ENCODE measurements at places on chromosomes 13 and 19.

GRCh38 chr19:18086590-18087138, at the start of gene IL12RB1:
IL12RB1 (minus strand) TSS chr19:18086934; CDS start chr19:18086823, 111 bp downstream.
- no peaks in the 10 kb centered on the region for H3K36me3 ChIP-seq
- no peak for DNase-seq
- peaks cover 6% of the 10 kb centered on the region for H3K4me1 ChIP-seq
- peak within 1 kb of the TSS; percentile 24 for H3K4me3 ChIP-seq
- no peaks in the 10 kb centered on the region for H3K27me3 ChIP-seq
- no peak within 1 kb of the TSS for H3K27ac ChIP-seq

GRCh38 chr13:50700664-50701305, 142.7 kb downstream of the DLEU7 start:
- H3K4me1 ChIP-seq: peaks cover 9% of the 10 kb centered on the region
- no peak overlapping the region for H3K4me3 ChIP-seq
- H3K27ac ChIP-seq: no peak overlapping the region
- DNase-seq: no peak

GRCh38 chr13:87986639-87987250, 315.6 kb downstream of the SLITRK5 start:
- no peak overlapping the region for H3K4me3 ChIP-seq
- no peaks in the 10 kb centered on the region for H3K36me3 ChIP-seq
- H3K4me1 ChIP-seq: no peaks in the 10 kb centered on the region
- DNase-seq: no peak
- no peaks in the 10 kb centered on the region for H3K27me3 ChIP-seq

GRCh38 chr19:55857149-55857548, 20.8 kb downstream of the NLRP4 start:
- no peaks in the 10 kb centered on the region for H3K27me3 ChIP-seq
- H3K36me3 ChIP-seq: no peaks in the 10 kb centered on the region
- H3K4me1 ChIP-seq: no peaks in the 10 kb centered on the region
- no peak overlapping the region for H3K27ac ChIP-seq
- no peak for DNase-seq
- no peak overlapping the region for H3K4me3 ChIP-seq

DNA sequence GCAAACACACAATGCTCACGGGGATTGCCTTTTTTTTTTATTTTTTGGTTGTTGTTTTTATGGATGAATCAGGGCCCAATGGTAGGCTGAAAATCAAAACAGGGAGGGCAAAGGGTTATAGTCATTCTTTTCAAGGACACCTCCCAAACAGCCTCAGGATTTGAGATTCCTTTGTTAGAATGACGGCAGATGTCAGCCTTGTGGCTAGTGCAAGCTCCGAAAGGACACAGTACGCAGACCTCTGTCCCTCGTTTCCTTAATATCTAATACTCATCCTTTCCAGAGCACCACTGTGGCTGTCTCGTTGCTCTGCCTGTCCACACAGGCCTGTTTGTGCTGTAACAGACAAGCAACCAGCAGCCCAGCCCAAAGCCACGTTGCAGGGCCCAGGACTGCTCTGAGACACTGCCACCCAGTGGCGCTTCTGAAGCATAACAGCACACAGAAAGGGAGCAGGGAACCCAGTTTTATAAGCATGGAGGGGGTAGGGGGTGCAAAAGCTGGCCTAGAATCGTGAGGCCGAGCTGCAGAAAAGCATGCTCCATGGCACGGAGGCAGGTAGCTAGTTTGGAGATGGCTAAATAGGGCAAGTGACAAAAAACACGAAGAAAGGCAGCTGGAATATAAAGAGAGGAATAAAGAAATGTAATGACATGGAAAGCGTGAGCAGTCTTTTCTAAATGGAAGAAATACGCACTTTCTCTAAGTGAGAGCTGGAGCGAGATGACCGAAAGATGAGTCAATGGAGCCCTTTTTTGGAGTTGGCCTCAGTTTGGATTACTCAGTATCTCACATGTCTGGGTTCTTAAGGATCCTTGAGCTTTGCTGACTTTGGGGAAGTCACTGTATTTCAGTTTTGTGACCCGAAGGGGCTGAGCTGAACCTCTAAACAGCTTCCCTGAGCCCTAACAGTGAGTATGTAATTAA, 40.7 kb upstream of the MEDAG start:
- peak overlapping the region; percentile 87 for H3K27ac ChIP-seq
- no peaks in the 10 kb centered on the region for H3K27me3 ChIP-seq
- no peak overlapping the region for H3K4me3 ChIP-seq

DNA sequence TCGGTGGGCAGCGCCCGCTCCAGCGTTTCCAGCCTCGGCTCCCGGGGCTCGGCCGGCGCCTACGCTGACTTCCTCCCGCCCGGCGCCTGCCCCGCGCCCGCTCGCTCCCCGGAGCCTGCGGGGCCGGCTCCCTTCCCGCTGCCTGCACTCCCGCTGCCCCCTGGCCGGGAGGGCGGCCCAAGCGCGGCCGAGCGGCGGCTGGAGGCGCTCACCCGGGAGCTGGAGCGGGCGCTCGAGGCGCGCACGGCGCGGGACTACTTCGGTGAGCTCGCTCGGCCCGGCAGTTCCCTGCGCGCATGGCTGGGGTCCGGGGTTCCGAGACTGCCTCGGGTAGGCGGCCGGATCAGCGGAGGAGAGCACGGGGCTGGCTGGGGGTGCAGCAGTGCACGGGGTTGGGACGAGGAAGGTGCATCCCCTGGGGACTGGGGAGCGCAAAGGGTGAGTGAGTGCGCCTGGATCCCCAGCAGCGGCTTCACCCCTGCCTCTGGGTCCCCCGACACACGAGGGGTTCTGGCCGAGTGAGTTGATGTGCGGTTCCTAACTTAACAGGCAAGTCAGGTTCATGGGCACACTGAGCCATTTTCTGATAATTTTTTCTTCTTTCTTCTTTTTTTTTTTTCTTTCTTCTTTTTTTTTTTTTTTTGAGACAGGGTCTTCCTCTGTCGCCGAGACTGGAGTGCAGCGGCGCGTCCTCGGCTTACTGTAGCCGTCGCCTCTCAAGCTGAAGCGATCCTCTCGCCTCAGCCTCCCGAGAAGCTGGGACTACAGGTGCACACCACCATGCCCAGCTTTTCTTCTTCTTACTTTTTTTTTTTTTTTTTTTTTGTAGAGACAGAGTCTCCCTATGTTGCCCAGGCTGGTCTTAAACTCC, 1.1 kb downstream of the WTIP start:
- peak overlapping the region; percentile 40 for H3K27ac ChIP-seq
- no peak for DNase-seq
- H3K4me1 ChIP-seq: peaks cover 21% of the 10 kb centered on the region
- H3K4me3 ChIP-seq: peak overlapping the region; percentile 99
- H3K27me3 ChIP-seq: no peaks in the 10 kb centered on the region

Measured in SJSA1 (cell line).